ENCODE measurements at places on chromosomes 7 and 10.

- DNase-seq: no peak
Measured at GRCh38 chr10:21160116-21160515, 263.0 kb upstream of the NEBL start.

DNA sequence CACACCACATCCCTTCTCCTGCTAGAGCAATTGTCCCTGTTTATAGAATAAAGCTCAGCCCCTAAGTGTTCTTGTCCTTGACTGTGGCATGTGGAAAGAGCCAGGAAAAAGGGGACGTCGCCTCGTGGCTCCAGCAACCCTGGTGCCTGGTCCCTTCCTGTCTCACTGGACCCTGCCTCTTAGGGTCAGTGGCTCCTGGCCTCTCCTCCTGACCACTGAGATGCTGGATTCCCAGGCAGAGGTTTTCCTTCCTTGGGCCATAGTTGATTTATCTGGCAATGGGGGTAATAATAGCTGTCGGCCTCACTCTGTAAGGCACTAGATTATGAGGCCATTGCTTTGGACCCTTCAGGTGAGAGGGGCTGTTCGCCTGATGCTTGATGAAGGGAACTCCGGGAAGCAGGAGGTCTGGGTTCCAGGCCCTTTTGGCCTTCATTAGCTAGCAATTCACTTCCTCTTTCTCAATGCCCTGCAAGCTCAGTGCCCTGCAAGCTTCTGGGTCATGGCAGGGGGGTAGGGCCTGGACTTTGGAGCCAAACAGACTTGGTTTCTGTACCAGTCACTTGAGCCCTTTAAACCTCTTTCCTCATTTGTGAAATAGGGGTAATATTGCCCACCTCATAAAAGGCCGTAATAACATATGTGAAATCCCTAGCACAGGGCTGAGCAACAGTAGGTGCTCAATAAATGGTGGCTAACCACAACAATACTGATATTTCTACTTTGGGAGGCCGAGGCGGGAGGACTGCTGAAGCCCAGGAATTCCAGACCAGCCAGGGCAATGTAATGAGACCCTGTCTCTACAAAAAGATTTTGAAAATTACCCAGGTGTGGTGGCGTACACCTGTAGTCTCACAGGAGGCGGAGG, 1.1 kb downstream of the ASL start:
- no peak for DNase-seq

- no peak for DNase-seq
Measured at GRCh38 chr10:94013331-94013760, 19.6 kb downstream of the PLCE1 start.

GRCh38 chr10:94155722-94156271, 162.1 kb downstream of the PLCE1 start:
- DNase-seq: no peak

DNA sequence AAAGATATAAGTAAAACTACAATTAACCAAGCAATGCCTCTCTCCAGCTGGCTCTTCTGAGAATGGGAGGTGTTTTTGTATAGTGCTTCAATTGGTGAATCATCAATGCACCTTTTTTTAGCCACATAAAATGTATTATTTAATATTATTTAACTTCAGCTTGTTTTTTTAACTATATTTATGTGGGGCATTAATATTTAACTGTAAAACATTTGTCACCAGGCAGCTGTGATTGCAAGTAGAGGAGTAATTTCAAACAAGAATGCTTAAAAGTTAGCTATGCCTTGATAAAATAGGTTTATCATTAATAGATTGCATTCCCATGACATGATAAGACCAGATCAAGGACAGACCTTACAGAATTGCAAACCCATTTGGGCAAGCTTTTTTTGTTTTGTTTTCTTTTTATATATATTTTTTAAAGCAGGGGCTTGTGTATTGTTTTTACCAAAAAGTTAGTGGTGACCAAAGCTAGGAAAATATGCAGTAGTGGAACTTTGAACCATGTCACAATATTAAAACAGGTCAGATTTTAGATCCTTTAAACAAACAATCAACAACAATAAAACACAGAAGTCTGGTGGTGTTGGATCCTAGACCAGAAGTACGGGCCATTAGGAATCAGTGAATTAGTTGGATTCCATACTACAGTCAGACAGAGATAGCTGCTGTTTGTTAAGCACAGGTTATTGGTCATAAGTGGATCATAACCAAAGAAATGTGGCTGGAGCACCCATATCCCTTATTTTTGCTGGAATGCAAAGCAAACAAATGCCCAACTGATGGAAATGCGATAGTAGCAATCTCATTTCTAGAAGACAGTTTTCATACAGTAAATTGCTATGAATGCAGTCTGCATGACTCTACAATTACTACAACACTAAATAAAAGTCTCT, 2.9 kb downstream of the CAV2 start:
- DNase-seq: no peak

DNA sequence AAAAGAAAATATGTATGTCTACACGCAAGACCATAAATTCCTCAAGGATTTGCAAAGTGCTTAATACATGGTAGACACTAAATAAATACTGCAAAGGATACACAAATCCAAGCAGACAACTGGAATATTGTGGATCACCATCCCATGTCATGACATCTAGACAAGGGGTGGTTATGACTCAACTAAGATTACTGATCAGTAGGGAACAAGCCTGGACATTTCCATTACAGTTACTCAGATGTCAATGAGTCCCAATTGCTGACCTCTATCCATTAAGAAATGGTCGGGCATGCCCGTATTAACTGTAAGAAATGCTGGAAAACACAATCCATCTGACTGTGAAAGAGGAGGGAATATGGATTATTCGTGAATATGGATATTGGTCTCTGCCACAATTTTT, 27.6 kb upstream of the RUFY2 start:
- no peak for DNase-seq

DNA sequence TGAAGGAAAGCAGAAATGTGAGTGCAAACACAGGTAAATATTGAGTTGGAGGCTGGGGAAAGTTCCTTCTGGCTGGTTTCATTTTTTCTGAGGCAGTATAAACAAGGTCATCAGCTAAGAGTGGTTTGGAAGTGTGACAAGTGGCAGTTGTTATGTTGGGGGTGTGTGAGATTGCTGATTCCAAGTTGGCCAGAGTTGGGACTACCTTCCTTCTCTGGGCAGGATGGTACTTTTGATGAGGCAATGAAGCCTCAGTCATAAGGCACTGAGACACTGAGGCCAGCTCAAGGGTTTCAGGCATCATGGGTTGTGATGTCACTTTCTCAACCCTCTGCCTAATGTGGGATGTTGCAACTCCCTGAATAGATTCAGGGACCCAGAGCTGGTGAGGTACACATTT, 8.2 kb upstream of the PTTG1IP2 start:
- DNase-seq: no peak

GRCh38 chr10:18504161-18504560, 147.2 kb downstream of the NSUN6 start:
- no peak for DNase-seq

- no peak for DNase-seq
Measured at GRCh38 chr7:38840736-38841460, 68.1 kb downstream of the VPS41 start.

DNA sequence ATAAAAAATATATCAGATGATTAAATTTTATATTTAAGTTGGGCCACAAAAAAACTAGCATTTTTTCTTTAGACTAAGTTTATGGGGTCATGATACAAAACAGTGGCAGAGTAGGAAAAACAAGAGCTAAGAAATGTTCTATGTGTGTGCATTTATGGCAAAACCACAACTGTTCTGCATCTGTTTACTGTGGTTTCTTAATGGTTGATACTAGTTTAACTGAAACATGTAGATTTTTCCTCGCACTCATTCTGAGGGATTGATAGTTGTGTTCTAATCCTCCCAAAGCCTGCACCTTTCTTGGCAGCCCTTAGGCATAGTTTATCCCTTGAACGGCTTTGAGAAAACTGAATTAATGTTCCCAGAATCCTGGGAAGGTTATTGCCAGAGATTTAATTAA, 66.6 kb upstream of the PHYHIPL start:
- DNase-seq: no peak

DNA sequence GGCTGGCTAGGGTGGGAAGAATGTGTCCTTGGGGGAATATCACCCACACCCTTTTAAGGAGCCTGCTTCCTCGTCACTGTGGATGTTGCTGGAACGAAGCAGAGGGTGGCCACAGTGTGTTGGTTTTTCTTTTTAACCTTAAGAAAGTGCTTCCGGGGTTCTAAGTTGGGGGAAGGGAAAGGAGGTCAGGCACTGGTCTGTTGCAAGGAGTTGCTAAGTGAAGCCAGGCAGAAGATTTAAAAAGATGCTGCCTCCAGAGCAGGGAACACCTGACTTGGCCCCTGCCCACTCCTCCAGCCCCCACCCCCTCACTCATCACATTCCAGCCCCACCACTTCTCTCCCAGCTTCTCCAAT, 213.1 kb downstream of the EMX2 start:
- no peak for DNase-seq

GRCh38 chr7:148543-148931, 43.8 kb upstream of the FAM20C start:
- no peak for DNase-seq

DNA sequence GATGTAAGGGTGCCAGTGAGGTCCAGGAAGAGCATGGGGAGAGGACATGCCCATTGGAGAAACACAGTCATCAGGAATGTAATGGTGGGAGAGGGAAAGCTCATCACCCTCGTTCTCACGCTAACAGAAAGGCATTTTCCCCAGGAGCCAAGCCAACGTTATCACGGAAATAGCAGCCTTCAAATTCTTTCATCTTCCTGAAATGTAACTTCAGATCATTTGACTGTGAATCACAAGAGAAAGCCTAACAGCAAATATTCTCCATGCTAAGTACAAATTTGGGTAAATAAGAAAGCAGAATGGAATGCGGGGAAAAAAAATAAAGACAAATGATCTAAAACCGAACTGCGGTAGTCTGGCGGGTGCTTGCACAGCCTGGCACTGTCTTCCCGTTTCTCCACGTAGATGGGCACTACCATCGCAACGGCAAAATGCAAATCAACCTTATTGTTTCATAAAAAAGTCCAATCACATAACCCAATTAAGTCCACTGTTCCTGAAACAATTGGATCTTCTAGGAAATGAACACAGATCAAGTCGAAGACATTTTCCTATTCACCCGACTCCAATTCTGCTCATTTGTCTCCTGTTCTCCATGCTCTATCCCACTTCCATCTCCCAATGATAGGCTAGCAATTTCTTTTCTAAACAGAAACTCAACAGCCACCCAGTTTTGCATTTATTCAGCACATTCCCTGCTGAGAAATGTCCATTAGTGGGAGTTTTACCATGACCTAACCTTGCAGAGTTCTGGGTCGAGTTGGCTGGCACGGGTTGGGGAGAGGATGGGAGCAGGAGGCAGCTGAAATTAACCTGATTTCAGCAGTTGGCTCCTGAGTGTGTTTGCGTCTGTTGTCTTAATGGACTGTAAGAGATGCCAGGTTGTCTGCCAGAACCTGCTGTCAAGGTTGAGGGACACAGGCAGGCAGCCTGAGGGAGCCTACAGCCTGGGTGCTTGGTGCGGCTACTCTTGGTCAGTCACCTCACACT, 74.6 kb upstream of the FRMD4A start:
- DNase-seq: no peak

- DNase-seq: no peak
Measured at GRCh38 chr10:5195727-5196374, 786 bp upstream of the AKR1C4 start.

DNA sequence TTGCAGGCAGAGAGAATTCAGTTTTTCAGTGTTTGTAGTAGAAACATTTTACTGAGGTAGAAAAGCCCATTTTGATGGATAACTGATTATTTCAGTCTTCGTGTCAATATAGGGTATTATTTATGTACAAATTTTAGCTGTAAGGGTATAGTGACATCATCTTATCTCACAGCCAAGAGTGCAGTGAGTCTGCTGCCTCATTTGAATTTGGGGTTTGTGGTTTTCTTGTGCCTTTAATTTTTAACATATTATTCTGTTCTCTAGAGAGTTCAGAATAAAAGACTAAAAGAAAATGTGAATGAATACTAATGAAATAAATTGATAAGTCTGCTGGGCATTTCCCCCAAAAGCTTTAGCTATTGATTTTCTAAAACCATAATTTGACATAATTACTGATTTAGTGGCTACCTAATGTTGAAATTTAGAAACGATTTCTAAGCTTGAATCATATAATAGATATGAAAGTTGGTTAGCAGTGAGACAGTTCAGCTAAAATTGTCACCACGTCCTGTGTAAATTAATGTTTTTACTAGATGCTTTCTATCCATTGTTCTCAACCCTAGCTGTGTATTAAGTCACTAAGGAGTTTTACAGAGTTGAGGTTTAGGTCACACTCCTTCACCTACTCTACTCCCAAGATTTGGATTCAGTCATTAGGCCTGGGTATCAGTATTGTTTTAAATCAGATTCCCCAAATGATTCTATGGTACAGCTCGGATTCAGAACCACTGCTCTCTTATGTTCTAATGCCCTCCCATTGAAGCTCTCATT, 37.3 kb downstream of the ACADSB start:
- no peak for DNase-seq

- DNase-seq: no peak
Measured at GRCh38 chr7:81031996-81032395, 113.1 kb upstream of the SEMA3C start.

GRCh38 chr10:84158550-84158949, 15.1 kb upstream of the GPR15LG start:
- DNase-seq: no peak

GRCh38 chr10:102517553-102517952, 13.8 kb downstream of the SUFU start:
- DNase-seq: no peak

DNA sequence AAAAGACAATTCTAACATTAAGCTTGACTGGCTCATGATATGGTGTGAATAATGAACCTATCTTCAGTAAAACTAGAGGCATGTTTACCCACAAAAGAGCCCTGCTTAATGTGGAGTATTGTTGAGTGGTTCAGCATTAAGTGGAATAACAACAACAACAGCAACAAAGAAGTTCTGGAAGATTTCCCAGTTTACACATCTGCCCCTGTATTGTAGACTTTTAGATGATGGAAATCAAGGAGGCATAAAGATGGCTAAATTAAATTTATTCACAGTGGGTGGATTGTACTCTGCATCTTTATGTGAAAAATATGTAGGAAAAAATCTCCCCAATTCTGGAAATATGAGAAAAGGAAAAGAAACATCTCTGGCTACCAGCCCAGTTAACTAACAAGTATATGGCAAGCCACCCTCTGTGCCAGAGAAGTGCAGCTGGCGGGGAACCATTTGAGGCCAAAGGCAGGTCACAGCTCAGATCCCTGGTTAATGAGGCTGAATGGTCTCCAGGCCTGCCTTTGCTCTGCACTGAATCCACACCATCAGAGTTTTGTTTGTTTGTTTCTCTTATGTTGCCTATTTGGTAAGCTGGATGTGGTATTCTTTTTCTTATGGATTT, 186.0 kb downstream of the SEMA3D start:
- no peak for DNase-seq

DNA sequence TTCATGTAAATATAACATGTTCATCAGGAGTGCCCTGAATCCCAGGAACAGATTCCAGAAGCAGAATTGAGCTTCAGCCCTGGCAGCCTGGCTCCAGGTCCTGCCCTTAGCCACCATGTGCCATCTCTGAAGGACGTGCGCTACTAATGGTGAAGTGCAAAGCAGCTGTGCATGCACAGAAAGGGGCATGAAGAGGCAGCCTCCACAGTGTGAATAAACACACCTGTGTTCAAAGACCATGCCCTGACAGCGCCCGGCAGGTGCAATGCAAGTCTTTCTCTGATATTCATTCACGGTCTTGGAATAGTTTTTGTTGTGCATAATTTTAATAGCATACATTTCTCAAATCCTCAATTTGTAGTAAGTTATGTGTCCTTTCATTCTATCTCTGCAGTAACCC, 250.4 kb upstream of the TCERG1L start:
- no peak for DNase-seq

All from hypothalamus (tissue), 51 donors.